ENCODE measurements at places on chromosomes 7 and 10. TPM values are rescaled to one million over a fixed set of nuclear protein-coding genes. Genes with fewer than 3 reads are reported as not detected.

DNA sequence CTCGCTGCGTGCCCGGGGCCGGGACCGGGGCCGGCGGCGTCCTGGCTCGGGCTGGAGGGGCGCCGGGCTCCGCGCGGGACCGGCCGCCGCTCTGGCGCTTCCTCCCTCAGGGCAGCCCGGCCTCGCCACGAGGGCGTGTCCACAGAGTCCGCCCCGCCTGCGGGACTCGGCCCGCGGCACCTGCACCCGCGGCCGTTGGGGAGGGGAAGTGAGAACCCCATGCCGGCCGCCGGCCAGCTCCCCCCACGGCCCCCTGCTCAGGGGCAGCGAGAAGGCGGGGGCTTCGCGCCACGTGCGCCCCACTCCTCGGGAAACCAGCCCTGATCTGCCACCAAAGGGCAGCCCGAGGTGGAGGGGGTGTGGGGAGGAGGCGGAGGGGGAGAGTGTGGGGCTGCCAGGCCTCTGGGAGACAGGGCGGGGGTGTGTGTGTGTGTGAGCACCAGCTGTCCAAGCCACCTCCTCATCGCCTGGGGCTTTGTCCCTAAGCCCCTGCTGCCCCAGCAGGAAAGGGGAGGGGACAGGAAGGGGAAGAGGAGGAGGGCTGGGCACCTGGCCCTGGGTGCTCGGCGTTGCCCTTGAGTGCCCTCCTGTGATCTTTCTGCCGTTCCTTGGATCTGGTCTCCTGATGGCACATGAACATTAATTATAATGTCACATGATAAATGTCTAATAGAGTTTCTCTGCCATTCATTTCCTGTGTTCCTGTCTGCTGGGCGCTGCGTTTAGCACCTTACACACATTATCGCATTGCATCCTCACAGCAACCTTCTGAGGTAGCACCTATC lies at the start of gene PIK3AP1:
Gene PIK3AP1, minus strand, starts transcription at position 93 of the 785 bp plus-strand sequence. CDS start 120 bp downstream, outside the sequence.
- DNase-seq, result peak; percentile 78

Gene PRLHR
- 0.63 TPM for total RNA-seq

Gene NODAL
- not detected for total RNA-seq

- no peak for DNase-seq
These were observed 103.2 kb downstream of the NRG3 start for GRCh38 chr10:81978238-81978637.

GRCh38 chr10:104925232-104925851 lies 284.3 kb downstream of the SORCS3 start:
- DNase-seq, result peak; percentile 20

DNA sequence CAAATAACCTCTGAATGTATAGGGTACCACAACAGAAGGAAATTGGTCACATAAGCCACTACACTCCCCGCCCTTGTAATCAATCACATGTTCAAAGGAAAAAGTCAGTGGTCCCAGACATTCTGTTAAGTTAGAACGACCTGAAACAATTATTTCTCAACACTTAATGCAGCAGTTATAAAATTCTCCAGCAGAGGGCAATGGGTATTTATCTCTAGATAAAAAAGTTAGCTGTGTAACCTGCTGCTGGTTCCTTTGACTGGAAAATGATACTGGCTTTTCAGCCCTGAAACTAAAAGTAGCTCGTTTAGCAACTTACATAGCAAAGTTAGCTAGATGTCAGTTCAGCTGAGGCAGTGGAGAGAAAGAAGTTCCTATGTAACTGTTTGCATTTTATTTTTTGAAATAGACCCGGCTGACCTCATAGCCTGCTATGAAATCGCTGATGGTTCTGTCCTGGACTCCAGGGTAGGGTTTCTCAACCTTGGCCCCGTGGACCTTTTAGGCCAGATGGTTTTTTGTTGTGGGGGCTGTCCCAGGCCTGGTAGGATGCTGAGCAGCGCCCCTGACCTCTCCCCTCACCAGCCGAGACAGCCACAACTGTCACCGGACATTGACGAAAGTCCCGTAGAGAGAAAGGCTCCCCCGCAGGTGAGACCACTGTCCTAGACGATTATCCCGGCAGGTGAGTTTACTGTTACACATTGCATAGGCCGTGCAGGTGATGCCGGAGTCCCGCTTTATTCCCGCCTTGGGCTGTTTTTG lies 40.2 kb upstream of the PROSER2 start:
- DNase-seq, result no peak

DNA sequence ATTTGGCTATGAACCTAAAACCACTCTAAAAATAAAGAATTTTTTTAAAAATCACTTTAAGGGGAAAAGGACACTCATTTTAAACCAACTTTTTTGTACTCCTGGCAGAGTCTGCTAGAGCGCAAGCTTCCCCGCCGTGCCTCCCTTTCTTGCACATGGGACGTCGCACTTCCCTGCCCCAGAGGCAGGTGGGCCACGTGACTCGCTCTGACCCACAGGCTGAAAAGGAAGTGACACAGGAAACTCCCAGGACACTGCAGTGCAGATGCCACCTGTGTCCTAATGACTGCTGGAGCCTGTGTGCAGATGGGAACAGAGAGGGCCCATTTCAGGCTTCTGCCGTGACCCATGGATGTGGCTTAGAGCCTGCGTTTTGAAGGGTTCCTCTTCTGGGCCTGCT lies 142.1 kb upstream of the LANCL2 start:
- DNase-seq, result no peak

DNA sequence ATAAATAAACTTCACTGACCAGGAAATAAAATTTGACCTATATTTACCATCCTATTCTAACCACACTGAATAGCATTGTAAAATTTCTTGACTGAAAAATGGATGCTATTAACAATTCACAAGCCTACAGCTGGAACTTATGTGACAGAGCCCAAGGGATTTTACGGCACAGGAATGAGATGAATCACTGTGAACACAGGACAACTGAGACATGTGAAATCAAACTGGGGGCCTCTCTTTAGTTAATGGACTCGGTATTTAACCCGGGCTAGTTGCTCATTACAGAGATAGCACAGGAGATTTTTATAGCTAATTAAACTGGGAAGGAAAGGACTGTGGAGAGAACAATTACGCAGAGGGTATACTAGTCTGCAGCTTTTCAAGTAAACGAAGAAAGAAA lies 100.6 kb downstream of the MICU1 start:
- DNase-seq, result no peak

Gene CTAGE15
- 0.23 TPM for total RNA-seq

- DNase-seq, result no peak
These were observed 210.6 kb downstream of the ARL4A start for GRCh38 chr7:12898004-12898403.

- no peak for DNase-seq
These were observed 47.5 kb downstream of the WIPF3 start for GRCh38 chr7:29853789-29854188.

DNA sequence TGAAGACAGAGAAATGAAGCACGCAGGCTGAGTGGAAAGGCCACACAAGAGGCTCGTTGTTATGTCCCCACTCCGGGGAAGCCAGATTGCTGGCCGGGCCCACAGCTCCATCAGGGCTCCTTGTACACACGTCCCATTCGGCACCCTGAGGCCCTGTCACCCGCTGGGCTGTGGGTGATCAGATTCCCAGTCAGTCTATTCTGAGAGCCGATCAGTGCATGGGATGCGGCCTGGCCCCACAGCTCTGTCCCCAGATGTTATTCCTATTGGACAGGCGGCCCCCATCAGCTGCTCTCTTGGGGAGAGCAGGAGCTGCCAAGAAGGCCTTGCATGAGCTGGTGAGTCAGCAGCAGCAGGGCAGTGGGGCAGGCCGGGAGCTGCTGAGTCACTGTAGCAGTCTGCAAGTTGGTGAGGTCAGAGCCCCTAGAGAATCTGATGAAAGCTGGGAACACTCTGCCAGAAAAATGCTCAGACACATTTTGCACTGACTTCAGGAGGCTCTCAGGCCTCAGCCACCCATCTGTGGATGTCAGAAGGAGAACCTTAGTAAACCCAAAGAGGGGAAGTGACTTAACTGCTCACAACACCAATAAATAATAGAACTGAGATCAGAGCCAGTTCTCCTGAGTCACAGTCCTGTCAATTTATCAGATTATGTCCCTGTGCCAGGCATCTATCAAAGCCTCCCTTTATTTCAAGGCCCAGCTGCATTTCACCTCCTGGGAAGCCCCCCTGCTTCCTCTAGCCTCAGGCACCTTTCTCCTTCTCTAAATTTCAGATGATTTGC lies 9.4 kb upstream of the PSAP start:
- DNase-seq, result peak; percentile 87

Gene PTPN20
- total RNA-seq, result 1.8 TPM

Gene ARMC3
- not detected for total RNA-seq

DNA sequence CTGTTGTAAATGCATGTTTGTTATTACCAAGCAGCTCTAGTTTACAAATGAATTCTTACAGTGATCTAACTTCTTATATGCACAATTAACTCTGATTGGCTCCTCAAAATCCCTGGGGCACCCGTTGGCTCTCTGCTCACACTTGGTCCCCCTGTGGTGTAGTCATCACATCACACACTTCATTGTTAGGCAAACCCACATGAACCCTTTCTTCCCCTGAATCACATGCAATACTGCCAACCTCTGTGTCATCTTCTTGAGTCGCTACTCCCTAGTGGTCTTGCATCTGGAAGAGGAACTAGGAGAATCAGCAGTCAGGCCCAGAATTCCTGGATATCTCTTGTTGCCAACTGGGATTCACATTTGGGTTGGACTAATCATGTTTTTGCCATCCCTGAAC lies 73.1 kb downstream of the CD36 start:
- DNase-seq, result no peak

Data from pancreas (tissue), 10 donors.